ENCODE measurements at places on chromosomes 12 and 14.

GRCh38 chr14:36099619-36100018 is 76.9 kb downstream of the PTCSC3 start:
- no peak for DNase-seq

DNA sequence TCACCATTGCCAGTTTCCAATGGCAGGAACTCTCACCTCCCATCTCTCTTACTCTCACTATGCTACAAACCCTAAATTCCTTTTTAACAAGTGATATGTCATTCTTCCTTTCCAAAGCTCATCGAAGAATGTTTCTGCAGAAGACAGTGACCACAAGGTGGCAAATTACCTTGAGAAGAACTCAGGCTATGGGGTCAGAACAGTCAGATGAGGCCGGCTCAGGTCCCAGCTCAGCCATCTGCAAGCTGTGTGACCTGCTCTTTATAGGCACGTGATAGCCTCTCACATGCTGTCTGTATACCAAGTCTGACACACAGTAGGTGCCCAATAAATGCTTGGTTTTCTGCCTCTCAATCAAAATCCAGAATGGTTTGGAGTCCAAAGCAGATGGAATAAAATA is 80.7 kb downstream of the FOXN3 start:
- no peak for DNase-seq

DNA sequence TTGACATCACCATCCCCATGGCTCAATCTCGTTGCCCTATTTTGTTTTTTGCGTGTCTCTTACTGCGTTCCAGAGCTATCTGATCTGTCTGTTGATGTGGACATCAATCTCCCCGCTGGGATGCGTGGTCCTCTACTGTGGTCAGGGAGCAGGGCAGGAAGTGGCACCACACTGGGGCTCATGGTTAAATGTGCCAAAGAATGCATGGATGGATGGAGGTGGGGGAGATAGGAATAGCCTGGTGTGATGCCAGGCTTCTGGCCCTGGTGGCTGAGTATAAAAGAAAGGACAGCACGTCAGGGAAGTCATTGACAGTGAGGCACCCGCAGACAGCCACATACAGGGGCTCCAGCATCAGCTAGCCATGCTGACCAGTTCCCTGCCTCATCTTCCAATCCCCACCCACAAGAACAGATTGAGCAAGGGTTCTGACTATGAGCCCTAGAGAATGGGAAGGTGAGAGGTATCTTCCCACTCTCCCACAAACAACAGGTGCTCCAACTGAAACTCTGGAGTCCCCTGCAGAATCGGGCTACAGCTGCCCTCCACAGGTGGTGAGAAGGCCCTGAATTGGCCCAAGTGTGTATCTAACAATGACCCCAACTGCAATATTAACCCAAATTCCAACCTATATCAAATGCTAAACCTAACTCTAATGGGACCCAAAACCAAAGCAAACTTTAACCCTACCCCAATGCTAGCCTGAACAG is 2.7 kb upstream of the BEGAIN start:
- DNase-seq: no peak

DNA sequence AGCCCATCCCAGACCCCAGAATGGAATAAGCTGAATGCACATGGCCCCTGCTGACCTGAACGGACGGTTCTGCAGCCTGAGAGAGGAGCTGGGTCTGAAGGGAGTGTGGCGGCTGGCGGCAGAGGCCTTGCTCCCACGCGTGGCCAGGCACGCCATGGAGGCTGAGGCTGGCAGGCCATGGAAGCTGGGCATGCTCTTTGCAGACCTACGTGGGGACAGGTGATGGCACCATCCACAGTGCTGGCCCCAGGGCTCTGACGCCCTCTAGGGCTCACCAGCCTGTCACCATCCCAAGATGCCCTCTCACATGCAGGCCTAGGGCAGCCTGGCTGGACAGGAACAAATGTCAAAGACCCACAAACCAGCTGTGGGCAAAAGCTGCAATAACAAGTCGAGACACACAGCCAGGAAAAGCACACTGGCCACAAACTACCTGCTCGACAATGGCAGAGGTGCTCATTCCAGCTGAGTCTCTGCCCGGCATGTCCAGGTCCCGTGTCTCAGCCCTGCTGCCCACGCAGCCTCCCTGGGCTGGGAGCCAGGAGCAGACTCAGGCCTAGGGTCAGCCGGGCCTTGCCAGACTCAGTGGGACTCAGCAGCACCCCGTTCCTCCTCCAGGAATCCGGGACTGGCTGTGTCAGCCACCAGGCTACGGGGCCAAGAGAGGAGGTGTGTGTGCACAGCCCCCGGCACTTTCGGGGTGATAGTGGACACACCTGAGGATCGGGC is 19.7 kb downstream of the BTBD6 start:
- DNase-seq: no peak

DNA sequence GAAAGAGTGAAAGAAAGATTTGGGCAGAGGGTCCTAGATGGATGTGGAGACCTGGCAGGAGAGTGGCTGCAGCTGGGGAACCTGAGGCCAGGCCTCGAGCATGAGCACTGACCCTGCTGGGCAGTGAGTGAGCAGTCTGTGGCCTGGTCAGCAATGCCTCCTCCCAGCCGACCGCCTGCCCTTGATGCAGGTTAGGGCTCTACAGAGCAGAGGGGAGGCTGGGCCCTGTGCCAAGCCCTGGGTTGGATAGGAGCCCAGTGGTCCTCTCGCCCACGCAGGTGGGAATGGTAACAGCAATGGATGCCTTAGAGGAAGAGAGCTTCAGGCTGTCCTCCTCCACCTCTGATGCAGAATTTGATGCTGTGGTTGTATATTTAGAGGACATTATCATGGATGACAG is 59.8 kb downstream of the RAB35 start:
- no peak for DNase-seq

GRCh38 chr14:52400846-52401245 is 86.7 kb downstream of the PTGER2 start:
- no peak for DNase-seq

- DNase-seq: no peak
Observed at GRCh38 chr14:93085911-93086310, 29.8 kb downstream of the ITPK1 start.

DNA sequence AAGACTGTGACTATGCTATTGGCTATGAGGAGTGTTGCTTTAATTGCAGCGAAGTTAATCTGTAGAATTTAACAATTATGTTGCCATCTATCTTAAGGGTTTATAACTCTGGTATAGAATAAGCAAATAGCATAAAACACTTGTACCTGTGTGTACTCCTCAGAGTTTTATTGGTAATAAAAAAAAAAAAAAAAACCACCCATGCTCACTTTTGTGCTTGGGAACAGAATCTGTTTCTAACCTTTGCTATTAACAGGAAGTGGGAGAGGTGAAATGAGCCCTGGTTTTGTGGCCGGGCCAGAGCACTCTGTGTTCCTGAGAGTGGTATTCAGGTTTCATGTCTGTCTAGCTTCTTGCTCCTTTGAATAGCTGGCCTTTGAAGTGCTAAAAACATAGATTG is 53.1 kb downstream of the PDE3A start:
- no peak for DNase-seq

DNA sequence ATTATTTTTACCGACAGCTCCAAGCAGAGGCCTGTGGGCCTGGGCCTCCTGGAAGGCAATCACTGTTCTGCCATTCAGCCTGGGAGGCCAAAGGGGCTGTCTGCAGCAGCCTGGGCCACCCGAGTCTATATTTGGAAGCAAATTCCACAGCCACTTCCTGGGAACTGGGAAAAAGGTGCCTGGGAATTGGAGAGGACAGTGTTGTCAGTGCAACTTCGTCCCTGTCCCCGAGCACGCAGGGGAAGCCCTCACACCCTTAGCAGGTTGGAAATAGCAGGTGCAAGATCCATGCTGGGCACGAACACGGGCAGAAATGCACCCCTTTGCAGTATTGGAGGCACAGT is 9.6 kb upstream of the TBX5 start:
- DNase-seq: no peak

DNA sequence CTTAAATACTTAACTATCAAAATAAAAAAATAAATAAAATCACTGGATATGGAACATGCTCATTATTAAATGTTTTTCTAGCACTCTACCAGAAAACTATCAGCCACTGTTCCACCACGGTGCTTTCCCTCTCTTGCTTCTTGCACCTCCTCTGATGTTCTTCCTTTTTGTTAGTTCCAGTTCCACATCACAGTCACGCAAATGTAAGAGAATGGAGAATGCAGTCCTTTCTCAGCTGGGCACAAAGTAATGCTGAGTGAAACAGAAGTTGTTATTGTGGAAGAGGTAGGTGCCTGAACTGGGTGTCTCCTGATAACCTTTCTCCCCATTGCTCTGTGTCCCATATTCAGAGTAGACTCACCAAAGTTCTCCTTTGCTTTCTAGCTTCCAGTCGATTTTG is 1116.9 kb upstream of the TMEM132C start:
- DNase-seq: no peak
